ENCODE measurements at places on chromosomes 12 and 14.

- DNase-seq, result no peak
Measured at GRCh38 chr14:100065942-100066574, 836 bp downstream of the EVL start.

GRCh38 chr14:86462193-86462753, 932.3 kb downstream of the FLRT2 start:
- DNase-seq, result peak; percentile 15

GRCh38 chr12:81330480-81330879, 252.6 kb downstream of the ACSS3 start:
- no peak for DNase-seq

DNA sequence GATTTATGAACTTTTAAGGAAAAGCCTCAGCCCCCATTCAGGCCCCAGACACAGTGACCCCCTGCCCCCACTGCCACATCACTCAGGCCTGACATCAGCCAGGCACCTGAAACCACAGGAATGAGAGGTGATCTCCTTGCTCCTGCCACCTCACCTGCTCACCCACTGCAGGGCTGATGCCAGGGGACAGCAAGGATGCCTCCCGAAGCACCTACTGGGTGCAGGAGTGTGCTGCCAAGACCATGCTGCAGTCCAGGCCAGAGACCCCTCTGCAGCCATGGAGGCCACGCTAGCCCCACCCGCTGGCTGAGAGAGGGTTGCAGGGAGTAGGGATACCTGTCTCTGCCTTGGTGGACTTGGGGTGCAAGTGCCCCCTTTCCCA, 18.6 kb upstream of the KRT7 start:
- DNase-seq, result no peak

DNA sequence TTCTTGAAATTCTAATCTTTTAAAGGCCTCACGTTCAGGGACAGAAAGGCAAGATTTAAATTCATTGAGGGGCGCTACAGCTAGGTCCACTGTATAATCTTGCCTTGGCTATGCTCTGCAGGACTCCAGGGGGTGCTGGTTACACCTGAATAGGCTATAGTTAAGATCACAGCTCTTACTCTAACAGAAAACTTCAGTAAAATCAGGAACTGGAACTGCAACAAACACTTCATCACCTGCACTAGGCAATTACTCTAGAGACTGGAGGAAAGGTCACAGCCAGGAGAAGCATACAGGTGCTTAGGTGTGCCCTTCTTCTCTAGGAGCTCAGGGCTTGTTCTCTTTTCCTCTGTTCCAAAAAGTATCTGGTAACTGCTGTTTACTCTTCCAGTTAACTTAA, 20.9 kb downstream of the SLCO1C1 start:
- peak; percentile 43 for DNase-seq

GRCh38 chr14:103284574-103285467, 49.2 kb upstream of the EIF5 start:
- DNase-seq, result peak; percentile 13

DNA sequence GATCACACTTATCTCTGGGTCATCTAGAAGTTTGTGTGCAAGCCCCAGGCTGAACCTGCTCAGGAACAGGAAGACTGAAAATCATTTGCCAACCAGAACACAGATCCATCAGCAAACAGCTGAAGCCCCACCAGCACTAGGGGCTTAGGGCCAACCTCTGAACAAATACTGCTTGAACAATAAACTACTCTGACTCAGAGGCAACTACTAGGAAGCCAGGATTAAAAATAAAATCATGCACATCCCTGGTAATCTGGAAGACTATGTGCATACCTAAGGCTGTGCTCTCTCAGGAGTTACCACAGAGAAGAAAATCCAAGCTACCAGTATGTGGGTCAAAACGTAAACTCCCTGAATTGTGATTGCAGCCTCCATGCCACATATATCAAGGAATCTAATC, 15.9 kb downstream of the GALNT8 start:
- DNase-seq, result no peak

DNA sequence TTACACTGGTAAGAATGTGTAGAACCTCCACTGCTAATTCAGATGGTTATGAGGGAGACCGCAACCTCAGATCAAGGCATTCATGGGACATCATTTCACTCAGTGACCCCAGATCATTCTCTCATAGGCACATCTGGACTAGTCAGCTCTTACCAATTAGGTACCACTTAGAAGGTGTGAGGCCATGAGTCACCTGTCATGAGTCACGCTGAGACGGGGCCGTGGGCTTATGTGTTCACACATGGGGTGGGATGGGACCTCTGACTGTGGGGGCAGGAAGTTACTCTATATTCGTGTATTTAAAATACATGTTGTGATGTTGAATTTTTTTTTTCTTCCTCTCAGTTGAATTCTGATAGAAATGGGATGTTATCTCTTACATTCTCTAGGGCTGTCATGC, 55.9 kb downstream of the CCDC92 start:
- DNase-seq, result no peak

- DNase-seq, result no peak
Measured at GRCh38 chr14:94670692-94671285, 58.6 kb downstream of the SERPINA3 start.
